NCI-H526 treated with DMSO at 0.1 percent for 48 hours (cell line): ENCODE measurements at places on chromosomes 4 and X.

DNA sequence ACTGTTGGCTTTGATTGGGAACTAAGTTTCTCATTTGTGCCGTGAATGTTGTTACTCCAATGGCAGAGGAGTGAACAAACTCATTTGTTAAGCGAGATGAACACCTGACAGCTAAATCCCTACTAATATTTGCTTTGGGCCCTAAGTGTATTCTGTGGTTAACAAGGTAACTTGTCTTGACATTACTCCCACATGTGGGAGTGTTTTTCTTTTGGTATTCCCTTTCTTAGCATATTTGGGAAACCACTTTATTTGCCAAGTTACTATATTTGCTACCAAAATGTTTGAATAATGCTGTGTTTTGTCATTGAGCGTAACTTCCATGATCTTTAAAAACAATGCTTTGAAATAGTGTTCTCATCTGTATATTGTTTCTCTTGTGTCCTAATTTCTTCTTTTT is 82.5 kb downstream of the ARHGAP10 start:
- no peak for DNase-seq

- no peak for DNase-seq
These were observed 394.6 kb downstream of the PCDH7 start for GRCh38 chr4:31114816-31115215.

GRCh38 chr4:167802463-167803212 is 289.7 kb upstream of the ANXA10 start:
- no peak for DNase-seq

DNA sequence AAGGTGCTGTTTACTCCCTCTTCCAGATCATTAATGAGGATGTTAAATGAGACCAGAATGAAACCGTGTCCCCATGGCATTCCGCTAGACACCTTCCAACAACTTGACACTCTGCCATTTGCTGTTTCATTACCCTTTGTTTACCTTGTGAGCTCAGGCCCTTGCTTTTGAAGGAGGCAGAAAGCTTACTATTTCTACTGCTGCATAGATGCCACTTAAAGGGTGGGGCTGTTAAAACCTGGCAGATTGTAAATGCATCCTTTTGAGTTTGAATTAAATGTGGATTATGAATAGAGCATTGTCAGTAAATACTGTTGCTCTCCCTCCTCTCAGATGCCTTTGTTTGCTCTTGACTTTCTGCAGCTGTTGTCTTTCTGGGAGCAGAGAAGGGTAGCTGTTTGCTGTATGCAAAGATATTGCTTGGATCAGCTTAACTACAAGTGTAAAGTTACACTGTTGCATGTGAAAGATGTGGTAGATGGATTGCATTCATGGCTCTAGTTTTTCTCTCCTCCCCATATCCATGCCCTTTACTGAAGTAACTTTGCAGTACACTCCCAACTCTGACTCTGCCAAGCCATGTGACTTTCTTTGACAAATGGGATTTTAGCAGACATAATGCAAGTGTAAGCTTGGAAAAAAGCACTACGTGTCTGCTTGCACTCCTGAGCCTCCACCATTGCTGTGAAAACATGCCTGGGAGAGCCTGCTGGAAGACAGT is 75.0 kb upstream of the DHX15 start:
- peak; percentile 97 for DNase-seq

- no peak for DNase-seq
These were observed 127.0 kb upstream of the SH3RF1 start for GRCh38 chr4:169397762-169398161.
